ENCODE measurements at places on chromosomes 2 and 18. TPM values are rescaled to one million over a fixed set of nuclear protein-coding genes. Genes with fewer than 3 reads are reported as not detected.

The ARL4C gene
- 5.3 TPM for total RNA-seq

The DUSP2 gene
- total RNA-seq, result 5.5 TPM

The CTAGE1 gene
- total RNA-seq, result not detected

The MYOM1 gene
- 17.2 TPM for total RNA-seq

The KLHL14 gene
- not detected for total RNA-seq

The ANKRD30B gene
- total RNA-seq, result not detected

The CROCC2 gene
- total RNA-seq, result not detected

The REG3G gene
- total RNA-seq, result not detected

The SPAST gene
- 14.1 TPM for total RNA-seq

The VWA3B gene
- total RNA-seq, result not detected

The RNF125 gene
- total RNA-seq, result 5.0 TPM

The KCNIP3 gene
- 29.9 TPM for total RNA-seq

The BUB1 gene
- 1.8 TPM for total RNA-seq

The LGALSL gene
- total RNA-seq, result 16.3 TPM

The SOX11 gene
- 0.29 TPM for total RNA-seq

The AMER3 gene
- 0.06 TPM for total RNA-seq

The GNAL gene
- total RNA-seq, result 22.0 TPM

The SCLY gene
- total RNA-seq, result 14.3 TPM

The CXCR1 gene
- total RNA-seq, result not detected

The CDH20 gene
- total RNA-seq, result 0.11 TPM

The STK39 gene
- total RNA-seq, result 32.5 TPM

The RAB6D gene
- not detected for total RNA-seq

The HOXD1 gene
- total RNA-seq, result 0.34 TPM

The TMEM169 gene
- 0.52 TPM for total RNA-seq

The OBSL1 gene
- total RNA-seq, result 81.0 TPM

The SLC14A1 gene
- 4.8 TPM for total RNA-seq

The TTC31 gene
- 17.4 TPM for total RNA-seq

The REG3A gene
- total RNA-seq, result not detected

The ARHGEF4 gene
- total RNA-seq, result 23.7 TPM

The SCYGR4 gene
- not detected for total RNA-seq

The EVX2 gene
- total RNA-seq, result not detected

The RASGRP3 gene
- total RNA-seq, result 3.7 TPM

The FAM117B gene
- 5.0 TPM for total RNA-seq

The GTF2A1L gene
- 22.8 TPM for total RNA-seq

The ATP6V1B1 gene
- 0.83 TPM for total RNA-seq

The FNDC4 gene
- 3.3 TPM for total RNA-seq

The MAP3K19 gene
- total RNA-seq, result not detected

The TMEM150A gene
- 24.1 TPM for total RNA-seq

The GKN2 gene
- not detected for total RNA-seq

The C2orf92 gene
- 2.1 TPM for total RNA-seq

The LAMA1 gene
- 0.69 TPM for total RNA-seq

The PLB1 gene
- total RNA-seq, result 11.1 TPM

The VSNL1 gene
- total RNA-seq, result 2.1 TPM

The TMEM237 gene
- 17.7 TPM for total RNA-seq

The SERPINB3 gene
- not detected for total RNA-seq

The ASB1 gene
- total RNA-seq, result 19.9 TPM

The IL36B gene
- total RNA-seq, result not detected

The UBR3 gene
- total RNA-seq, result 46.1 TPM

The UCN gene
- 3.7 TPM for total RNA-seq

The GAD1 gene
- not detected for total RNA-seq

The SERPINB11 gene
- total RNA-seq, result not detected

The CAVIN2 gene
- total RNA-seq, result 90.6 TPM

The CGREF1 gene
- 1.4 TPM for total RNA-seq

The ERFE gene
- total RNA-seq, result not detected

The PTPRN gene
- total RNA-seq, result 2.1 TPM

Data from esophagus muscularis mucosa (tissue), 4 donors.